ENCODE measurements at places on chromosomes 11 and 22.

- DNase-seq = no peak
Measured at GRCh38 chr22:46142548-46143490, 7.5 kb upstream of the PPARA start.

DNA sequence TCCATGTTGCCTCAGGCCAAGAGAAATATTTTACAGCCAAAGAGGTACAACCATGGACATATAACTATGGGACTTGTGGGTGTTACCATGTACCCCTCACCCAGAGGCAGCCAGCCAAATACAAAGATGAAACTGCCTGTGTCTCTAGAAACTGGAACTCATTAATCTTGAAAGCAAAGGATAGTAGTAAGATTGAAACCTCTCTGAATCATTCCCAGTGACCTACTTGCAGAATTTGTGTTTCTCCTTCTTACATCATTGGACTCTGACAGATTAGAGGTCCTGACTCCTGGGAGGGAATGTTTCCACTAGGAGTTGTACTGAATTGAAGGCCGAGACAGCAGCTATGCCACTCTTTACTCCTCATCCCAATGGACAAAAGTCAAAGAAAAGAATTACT, 257.4 kb upstream of the UBASH3B start:
- DNase-seq = no peak

DNA sequence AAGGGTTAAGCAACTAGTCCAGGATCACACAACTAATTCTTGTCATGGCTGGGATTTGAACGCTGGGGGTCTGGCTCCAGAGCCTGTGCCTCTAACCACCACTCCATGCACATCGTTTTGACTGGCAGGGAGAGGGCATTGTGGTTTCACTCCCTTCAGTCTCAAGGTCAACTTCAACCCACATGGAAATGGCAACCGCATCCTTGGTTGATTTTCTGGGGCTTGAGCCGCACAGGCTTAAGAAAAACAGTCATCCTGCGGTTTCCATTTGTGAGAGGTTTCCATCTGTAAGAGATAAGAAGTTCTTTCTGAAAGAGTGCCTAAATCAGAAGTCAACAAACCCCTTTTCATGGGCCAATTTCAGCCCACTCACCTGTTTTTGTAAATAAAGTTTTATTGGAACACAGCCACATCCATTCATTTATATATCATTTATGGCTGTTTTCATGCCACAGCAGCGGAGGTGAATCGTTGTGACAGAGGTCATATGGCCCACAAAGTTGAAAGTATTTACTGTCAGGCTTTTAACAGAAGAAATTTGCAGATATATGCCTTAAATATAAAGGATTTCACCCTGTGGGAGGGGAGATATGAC, 65.7 kb downstream of the SGSM1 start:
- DNase-seq = no peak

DNA sequence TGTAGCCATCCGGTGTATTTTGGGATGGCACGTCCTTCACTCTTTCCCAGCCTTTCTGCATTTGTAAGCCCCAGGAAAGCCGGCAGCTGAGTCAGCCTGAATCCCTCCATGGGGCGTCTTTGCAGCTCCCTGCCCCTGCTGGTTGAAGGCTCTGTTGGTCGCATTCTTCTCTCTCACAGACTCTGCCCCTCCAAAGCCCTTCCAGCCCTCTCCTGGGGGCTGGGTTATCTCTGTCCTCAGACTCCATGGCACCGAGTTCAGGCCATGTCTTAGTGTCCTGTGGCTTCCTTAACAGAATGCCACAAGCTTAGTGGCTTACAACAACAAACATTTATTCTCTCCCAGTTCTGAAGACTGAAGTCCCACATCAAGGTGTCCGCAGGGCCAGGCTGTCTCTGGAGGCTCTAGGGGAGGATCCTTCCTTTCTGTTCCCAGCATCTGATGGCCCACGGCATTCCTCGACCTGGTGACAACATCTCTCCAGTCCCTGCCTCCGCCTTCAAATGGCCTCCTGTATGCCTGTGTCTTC, 62.2 kb downstream of the BCR start:
- DNase-seq = no peak

DNA sequence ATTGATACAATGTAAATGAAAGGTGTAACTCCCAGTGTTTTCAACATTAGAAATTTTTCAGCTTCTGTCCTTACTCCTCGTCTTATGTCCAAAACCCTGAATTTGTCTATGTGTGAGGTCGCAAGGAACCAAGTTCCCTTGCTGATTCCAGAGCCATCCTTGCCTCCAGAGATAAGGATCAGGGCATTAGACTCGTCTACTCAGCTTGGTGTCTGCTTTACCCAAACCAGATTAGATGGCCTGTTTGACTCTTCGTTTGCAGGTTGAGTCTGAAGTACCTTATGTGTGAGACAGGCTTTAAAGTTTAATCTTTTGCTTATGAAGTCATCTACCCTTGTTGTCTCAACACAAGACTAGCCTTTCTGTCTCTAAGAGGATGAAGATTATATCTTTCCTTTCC, 55.6 kb downstream of the SPECC1L start:
- no peak for DNase-seq

DNA sequence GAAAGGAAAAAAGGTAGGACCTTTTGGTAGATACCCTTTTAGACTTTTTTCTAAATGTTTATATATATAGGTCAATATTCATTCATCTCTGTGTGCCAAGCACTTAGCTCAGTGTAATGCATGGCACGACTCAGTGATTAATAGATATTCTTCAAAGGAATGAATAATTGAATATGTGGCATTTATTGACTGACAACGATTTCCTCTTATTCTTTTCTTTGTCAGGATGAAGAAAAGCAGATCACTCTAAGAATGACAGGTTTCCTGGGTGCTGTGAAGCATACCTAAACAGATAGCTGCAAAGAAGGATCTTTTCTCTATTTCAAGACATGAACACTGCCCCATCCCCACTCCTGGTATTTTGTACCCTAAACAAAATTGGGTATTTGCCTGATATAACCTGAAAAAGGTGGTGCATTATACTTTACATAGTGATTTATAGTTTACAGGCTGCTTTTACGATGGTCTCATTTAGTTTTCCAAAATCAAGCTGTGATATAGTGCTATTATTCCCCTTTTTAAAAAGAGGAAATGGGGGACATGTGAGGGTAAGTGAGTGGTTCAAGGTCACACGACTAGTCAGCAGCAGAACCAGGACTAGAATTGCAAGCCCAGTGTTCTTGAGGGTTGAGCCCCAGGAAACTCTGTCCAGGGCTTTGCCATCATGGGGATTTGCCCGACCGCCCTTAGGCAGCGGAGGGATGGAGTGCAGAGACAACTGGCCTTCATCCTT, 32.9 kb upstream of the CLMP start:
- DNase-seq = no peak

DNA sequence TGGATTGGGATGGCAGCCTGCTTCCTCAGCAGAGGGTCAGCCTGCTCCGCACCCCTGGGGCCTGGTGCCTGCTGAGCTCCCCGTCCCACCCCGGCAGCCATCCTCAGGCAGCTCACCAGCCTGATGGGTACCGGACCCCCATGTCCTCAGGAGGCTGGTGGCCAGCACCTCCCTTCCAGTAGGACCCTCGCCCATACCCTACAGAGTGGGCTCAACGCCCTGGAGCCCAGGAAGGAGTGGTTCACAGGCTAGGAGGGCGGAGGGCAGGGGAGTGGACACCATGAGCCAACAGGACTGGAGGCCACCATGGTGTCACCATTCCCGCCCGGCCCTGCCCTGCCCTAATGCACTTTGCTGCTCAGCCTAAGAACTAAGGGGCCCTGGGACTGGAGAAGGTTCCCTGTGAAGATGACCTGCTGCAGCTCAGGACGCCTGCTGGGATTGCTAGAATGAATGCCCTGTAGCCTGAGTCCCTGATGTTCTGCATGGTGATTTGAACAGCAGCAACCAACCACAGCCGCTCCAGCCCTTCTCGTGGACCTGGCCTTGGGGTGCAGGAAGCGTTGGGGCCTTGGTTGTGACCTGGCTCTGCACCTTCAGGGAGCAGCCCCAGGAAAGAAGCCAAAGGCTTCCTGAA, 1080.8 kb downstream of the BRD1 start:
- no peak for DNase-seq

GRCh38 chr11:44267750-44268613, 42.0 kb downstream of the ALX4 start:
- no peak for DNase-seq

DNA sequence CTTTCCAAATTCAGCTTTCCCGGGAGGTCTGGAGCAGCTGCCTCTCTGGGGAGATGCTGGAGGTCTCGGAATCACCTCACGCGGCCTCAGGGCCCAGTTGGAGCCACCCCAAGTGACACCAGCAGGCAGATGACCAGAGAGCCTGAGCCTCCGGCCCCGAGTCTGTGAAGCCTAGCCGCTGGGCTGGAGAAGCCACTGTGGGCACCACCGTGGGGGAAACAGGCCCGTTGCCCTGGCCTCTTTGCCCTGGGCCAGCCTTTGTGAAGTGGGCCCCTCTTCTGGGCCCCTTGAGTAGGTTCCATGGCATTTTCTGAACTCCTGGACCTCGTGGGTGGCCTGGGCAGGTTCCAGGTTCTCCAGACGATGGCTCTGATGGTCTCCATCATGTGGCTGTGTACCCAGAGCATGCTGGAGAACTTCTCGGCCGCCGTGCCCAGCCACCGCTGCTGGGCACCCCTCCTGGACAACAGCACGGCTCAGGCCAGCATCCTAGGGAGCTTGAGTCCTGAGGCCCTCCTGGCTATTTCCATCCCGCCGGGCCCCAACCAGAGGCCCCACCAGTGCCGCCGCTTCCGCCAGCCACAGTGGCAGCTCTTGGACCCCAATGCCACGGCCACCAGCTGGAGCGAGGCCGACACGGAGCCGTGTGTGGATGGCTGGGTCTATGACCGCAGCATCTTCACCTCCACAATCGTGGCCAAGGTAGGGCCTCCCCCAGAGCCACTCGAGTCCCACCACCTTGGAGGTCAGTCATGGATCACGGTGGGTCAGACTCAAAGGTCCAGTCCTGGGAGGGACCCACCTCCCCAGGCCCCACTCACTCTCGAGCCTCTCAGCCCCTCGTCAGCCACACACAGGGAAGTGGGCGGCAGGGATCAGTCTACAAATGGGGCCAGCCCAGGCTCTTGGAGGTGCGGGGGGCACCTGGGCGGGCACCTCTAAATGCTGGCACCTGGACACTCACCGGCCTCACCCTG, 525 bp downstream of the SLC22A12 start:
- DNase-seq = no peak

DNA sequence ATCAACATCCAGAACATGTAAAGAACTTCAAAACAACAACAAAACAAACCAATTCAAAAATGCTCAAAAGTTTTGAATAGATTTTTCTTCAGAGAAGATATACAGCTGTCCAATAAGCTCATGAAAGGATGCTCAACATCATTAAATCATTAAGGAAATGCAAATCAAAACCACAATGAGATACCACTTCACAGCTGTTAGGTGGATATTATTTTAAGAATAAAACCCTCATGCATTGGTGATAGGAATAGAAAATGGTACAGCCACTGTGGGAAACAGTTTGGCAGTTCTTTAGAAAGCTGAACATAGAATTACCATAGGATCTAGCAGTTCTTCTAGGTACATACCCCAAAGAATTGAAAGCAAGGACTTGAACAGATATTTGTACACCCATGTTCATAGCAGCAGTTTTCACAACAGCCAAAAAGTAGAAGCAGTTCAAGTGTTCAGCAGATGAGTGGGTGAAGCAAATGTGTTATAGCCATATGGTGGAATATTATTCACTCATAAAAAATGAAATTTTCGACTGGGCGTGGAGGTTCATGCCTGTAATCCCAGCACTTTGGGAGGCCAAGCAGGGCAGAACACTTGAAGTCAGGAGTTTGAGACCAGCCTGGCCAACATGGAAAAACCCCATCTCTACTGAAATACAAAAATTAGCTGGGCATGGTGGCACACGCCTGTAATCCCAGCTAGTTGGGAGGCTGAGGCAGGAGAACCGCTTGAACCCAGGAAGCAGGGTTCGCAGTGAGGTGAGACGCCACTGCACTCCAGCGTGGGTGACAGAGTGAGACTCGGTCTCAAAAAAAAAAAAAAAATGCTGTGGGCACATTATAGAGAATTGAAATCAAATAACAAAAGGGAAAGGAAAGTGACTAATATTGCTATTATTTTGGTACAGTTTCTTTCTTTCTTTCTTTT, 42.9 kb downstream of the CBL start:
- DNase-seq = no peak

DNA sequence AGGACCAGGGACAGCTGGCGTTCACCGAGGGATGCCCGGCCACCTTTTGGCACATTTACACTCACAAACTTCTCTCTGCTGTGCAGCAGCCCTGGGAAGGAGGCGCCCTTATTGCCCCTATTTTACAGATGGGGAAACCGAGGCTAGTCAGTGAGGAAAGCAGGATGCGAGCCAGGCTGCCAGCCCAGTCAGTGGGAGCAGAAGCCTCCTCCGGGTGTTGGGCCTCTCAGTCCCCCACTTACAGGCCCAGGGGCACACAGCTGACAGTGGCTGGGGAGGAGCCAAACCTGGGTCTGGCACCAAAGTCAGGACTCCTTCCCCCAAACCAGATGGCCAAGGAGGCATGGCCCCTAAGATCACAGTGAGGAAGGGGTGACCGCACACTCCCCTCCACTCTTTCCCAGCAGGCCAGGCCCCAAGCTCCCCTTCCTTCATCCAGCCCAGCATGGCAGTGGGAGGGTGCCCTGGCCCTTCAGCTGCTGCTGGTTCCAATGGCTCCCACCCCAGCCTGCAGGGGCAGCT, 121.4 kb upstream of the ANO1 start:
- no peak for DNase-seq

GRCh38 chr11:128207861-128208321, 379.5 kb downstream of the ETS1 start:
- DNase-seq = no peak

DNA sequence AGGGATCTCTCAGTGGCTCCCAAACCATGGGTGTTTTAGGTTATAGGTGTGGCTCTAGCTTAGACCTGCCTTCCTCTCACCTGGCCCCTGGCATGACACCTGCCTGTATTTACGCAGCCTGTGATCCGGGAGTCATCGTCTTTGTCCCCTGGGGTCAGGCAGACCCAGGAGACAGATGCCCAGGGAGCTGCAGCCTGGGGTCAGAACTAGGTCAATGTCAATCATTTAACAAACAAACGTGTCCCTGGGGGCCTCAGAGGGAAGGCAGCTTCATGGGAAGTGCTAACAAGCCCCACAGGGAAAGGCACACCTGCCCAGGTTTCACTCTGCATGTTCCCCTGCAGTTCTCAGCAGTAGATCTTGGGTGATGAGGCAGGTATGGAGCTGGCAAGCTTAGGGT, 12.0 kb downstream of the BACE1-AS start:
- no peak for DNase-seq

- no peak for DNase-seq
Measured at GRCh38 chr11:76073724-76074123, 132.6 kb downstream of the WNT11 start.

GRCh38 chr11:45388472-45388871, 102.3 kb upstream of the SYT13 start:
- no peak for DNase-seq

GRCh38 chr22:34390400-34390799, 470.1 kb upstream of the LARGE1 start:
- no peak for DNase-seq

GRCh38 chr11:1943576-1943975, 3.6 kb upstream of the MRPL23 start:
- no peak for DNase-seq

All from activated CD8-positive, alpha-beta memory T cell treated with anti-CD3 and anti-CD28 coated beads for 1 hour (primary cell).